ENCODE measurements at places on chromosomes 4 and X.

GRCh38 chr4:54152846-54153600 lies 53.1 kb downstream of the GSX2 start:
- no peak for DNase-seq
- no peak overlapping the region for H3K4me3 ChIP-seq
- H3K4me1 ChIP-seq = no peaks in the 10 kb centered on the region
- H3K27me3 ChIP-seq = no peaks in the 10 kb centered on the region
- H3K36me3 ChIP-seq = no peaks in the 10 kb centered on the region
- H3K27ac ChIP-seq = no peak overlapping the region

GRCh38 chr4:6710282-6710681 lies 617 bp upstream of the MRFAP1L1 start:
- H3K4me1 ChIP-seq = peaks cover 46% of the 10 kb centered on the region
- no peak for DNase-seq
- peaks cover 10% of the 10 kb centered on the region for H3K36me3 ChIP-seq
- H3K27me3 ChIP-seq = no peaks in the 10 kb centered on the region

GRCh38 chr4:188329521-188329920 lies 190.3 kb downstream of the TRIML1 start:
- no peaks in the 10 kb centered on the region for H3K36me3 ChIP-seq
- no peak overlapping the region for H3K27ac ChIP-seq
- H3K4me1 ChIP-seq = no peaks in the 10 kb centered on the region

DNA sequence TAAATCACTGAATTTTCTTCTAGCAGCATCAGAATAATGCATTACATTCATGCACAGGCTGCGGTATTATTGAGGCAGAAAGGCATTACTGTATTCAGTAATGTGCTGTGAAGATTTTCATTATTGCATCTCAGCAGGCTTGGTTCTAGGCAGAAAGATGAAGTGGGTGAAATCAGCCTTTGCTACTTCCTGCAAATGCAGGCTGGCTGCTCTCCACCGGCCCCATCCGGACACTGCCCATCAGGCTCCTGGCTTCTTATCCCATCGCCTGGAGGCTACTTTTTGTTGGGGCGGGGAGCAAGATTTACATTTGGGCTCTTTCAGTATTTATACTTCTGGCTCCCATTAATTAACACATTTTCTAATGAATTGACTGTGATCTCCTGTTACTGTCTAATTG lies 117.8 kb downstream of the FRAS1 start:
- H3K4me1 ChIP-seq = no peaks in the 10 kb centered on the region
- no peaks in the 10 kb centered on the region for H3K27me3 ChIP-seq
- no peak overlapping the region for H3K27ac ChIP-seq
- H3K4me3 ChIP-seq = no peak overlapping the region
- H3K36me3 ChIP-seq = no peaks in the 10 kb centered on the region
- DNase-seq = no peak

GRCh38 chr4:90906239-90906638 lies 779.0 kb downstream of the CCSER1 start:
- no peak overlapping the region for H3K27ac ChIP-seq
- H3K27me3 ChIP-seq = no peaks in the 10 kb centered on the region
- H3K4me1 ChIP-seq = no peaks in the 10 kb centered on the region
- no peaks in the 10 kb centered on the region for H3K36me3 ChIP-seq
- no peak overlapping the region for H3K4me3 ChIP-seq

- H3K27ac ChIP-seq = no peak overlapping the region
- H3K4me3 ChIP-seq = no peak overlapping the region
- no peaks in the 10 kb centered on the region for H3K4me1 ChIP-seq
- H3K36me3 ChIP-seq = no peaks in the 10 kb centered on the region
Measured at GRCh38 chr4:102390438-102390837, 45.2 kb upstream of the SLC39A8 start.

GRCh38 chr4:78923464-78924312 lies 15.6 kb downstream of the PAQR3 start:
- no peak for DNase-seq
- no peaks in the 10 kb centered on the region for H3K27me3 ChIP-seq
- H3K4me3 ChIP-seq = no peak overlapping the region
- H3K4me1 ChIP-seq = no peaks in the 10 kb centered on the region
- H3K36me3 ChIP-seq = peaks cover 7% of the 10 kb centered on the region
- H3K27ac ChIP-seq = no peak overlapping the region

Data from CD4-positive, alpha-beta memory T cell (primary cell).